Stimulated activated CD4-positive, alpha-beta T cell treated with anti-CD3 and anti-CD28 coated beads, Interleukin-15, amount 100 ng/mL, for 24 hours (primary cell): ENCODE measurements at places on chromosomes 2 and 18.
A peak's percentile ranks its signal among the peaks of the same experiment; 100 is the strongest.

GRCh38 chr18:48825101-48825745, 125.5 kb downstream of the SMAD7 start:
- DNase-seq, result no peak

DNA sequence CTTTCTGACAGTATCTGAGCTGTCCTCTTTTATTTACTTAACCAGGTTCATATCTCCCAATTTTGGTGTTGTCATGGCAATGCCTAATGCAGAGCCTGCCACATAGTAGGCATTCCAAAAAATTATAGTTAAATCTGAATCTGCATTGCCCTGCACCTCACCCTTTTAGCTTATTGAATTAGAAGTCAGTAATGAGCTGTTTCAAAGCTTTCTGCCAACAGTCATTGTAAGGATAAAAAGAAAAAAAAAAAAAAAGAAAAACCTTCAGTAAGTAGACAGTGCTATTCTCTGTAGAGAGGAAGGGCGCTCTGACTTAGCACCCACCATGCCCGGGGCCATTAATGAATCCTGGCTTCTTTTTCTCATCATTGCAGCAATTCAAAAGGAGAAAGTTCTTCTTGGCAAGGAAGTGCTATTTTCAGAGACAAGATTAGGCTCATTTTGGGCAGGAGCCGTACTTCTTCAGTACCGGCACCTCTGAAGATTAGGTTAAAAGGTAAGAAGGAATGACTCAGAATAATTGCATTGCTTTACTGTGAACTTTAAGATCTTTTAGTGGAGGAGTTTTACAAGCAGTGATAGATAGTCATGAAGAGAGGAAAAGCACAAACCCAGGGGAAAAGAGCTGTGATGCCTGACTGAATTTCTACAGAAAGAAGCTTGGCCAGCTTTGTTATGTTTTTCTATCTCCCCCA, 2041.2 kb upstream of the PIK3C3 start:
- no peak for DNase-seq

DNA sequence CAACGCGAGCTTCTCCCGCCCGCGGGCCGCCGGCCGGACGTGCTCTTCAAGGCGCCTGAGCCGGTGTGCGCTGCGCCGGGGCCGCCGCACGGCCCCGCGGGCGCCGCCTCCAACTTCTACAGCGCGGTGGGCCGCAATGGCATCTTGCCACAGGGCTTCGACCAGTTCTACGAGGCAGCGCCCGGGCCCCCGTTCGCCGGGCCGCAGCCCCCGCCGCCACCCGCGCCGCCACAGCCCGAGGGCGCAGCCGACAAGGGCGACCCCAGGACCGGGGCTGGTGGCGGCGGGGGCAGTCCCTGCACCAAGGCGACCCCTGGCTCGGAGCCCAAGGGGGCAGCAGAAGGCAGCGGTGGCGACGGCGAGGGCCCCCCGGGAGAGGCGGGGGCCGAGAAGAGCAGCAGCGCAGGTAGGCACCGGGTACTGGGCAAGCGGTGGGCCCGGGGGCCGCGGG, 676 bp downstream of the HOXD11 start:
- no peak for DNase-seq

- no peak for DNase-seq
These were observed 24.5 kb upstream of the SMAD7 start for GRCh38 chr18:48975120-48975816.

DNA sequence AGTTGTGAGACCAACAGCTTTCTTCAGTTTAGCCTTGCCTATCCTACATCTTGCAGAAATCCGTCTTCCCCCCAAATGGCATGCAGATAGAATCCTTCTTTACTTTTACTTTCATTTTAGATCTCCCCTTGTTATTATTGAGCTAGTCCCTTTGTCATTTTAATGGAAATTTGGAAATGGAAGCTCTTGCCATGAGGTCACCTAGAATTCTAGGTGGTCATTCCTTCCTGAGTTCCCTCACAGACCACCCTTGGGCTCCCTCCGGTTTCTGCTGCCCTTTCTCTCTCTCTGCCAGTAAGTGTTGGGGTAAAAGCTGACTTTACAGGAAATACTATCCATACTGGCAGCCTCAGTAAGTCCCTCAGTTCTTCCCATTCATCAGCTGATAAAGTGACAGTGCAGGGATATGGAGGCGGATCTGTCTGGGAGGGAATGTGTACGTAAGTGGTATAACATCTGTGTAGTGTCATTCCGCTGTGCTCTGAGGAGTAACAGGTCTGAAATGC, 30.2 kb downstream of the ARHGAP25 start:
- no peak for DNase-seq

DNA sequence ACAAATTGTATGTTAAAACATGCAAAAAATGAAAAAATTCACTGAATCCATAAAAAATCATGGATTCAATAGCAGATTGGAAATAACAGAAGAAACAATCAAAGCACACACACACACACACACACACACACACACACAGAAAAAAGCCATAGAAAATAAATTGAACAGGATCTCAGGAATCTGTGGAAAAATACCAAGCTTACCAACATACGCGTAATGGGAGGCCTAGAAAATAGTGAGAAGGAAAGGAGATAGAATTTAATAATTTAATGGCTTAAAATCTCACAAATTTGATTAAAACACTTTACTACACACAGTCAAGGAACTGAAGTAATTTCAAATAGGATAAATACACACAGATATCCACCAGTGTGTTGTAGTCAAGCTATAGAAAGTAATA, 1671.5 kb upstream of the PIK3C3 start:
- DNase-seq, result no peak

DNA sequence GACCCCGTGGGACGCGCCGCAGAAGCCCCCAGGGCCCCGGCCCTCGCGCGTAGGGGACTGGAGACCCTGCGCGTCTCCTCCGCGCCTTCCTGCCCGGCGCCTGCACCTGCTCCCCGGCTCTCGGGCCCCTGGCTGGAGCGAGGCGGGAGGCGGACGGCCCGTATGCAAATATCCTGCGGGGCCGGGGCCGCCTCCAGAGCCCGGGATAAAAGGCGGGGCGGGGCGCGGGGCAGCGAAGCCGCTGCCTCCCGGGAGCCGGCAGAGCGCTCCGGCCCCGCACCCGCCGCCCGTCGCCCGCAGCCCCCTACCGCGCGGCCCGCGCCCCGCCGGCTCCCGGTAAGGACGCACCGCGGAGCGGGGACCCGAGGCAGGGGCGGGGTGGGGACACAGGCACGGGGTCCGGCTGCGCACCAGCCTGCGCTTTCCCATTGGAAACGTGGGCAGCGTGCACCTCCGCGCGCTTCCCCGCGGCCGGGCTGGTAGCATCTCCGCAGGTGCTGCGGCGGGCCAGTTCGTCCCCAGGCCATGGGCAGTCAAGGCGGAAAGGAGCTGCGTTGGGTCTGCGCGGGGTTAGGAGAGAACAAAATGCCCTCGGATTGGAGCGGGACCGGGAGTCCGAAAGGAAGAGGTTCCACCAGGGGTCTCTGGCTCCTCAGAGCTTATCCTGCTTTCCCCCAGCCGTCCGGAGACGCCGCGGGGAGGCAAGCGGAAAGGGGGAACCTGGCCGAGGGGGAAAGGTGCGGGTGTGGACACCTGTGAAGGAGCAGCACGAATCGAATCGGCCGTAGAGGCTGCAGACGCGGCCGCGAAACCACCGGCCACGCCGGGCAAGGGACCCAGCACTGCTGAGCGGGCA, at the start of gene ATP6V1C2:
ATP6V1C2 (plus strand) TSS at position 235 of the 856 bp plus-strand sequence. CDS start 1,220 bp downstream, outside the sequence.
- peak; percentile 53 for DNase-seq

DNA sequence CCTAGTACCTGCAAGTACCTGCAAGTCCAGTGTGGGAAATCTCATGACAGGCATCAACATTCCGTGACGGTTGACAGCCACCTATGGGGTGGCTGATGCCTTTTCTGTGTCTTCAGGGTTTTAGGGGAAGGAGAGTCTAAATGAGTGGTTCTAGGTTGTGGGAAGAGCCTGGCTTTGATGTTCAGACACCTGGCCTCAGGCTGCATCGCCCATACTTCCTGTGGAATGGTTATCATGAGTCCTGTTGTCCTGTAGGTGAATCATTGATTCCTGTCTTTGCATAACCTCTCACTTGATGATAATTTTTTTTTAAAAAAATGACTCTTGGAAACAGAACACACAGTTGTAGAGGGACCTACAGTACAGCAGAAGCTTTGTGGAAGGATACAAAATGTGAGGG, 108.9 kb downstream of the NEDD4L start:
- no peak for DNase-seq

GRCh38 chr2:26609839-26610277, 31.3 kb downstream of the CIB4 start:
- peak; percentile 15 for DNase-seq

DNA sequence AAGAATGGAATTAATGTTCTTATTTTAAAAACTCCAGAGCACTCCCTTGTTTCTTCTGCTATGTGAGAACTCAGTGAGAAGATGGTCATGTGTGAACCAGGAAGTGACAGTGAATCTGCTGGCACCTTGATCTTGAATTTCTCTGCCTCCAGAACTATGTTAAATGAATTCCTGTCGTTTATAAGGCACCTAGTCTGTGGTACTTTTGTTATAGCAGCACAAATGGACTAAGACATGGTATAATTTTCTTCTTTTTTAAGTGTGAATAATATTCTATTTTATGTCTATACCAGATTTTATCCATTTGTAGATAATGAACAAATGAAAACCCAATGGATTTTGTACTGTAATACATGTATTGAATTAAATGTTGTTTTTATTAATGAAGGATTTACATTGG, 601.9 kb upstream of the REG3G start:
- DNase-seq, result no peak

DNA sequence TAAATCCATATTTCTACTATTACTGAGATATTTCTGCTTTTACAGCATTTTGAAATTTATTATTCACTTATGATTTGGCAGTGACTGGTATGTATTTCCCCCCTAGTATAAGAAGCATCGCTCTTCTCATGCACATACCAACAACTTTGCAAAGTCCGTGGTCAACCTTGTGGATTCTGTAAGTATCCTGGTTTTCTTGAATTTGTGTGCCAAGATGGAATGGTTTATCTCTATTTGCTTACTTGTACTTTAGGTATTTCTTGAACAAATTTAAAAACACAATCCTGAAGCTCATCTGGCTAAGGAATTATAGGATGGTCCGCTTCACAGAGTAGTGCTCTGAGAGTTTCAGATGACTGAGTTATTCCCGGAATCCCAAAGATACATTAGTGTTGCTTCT, 85.0 kb upstream of the FAM237A start:
- no peak for DNase-seq

DNA sequence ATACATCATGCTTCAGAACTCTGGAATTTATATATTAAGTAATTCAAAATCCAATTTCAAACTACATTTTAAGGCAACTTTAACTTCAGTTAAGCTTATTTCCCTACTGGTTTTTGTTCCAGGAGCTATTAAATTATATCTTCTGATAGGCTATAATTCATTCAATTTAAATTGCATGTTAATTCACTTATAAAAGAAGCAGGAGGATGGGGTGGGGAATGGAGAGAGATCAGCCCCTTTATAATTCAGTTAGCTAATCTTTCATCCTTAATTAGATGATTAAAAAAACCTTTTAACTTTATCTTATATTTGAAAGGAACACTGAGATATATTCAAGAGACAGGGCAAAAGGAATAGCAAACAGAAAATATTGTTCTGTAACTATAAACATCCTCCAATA, 86.8 kb downstream of the AKAIN1 start:
- DNase-seq, result no peak

GRCh38 chr2:112150851-112151250, 12.7 kb downstream of the FBLN7 start:
- DNase-seq, result no peak

DNA sequence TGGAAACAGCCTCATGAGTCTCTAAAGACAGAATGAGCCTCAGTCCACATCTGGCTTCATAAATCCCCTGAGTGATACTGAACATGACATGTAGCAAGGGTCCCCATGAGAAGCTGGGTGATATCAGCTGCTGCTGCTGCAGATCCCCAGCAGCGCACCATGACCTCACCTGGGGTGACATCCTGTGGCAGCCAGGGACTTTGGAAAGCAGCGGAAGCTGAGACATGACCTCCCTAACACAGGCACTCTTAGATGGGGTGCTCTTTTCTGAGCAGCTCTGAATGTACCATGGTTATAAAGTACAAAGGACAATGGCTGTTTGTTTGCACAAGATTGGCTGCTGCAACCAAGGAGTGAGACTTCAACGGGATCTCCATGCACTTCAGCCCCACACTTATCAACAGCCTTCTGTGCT, 74.7 kb upstream of the TMEM200C start:
- no peak for DNase-seq

GRCh38 chr2:78644854-78645253, 380.6 kb upstream of the REG3G start:
- no peak for DNase-seq

DNA sequence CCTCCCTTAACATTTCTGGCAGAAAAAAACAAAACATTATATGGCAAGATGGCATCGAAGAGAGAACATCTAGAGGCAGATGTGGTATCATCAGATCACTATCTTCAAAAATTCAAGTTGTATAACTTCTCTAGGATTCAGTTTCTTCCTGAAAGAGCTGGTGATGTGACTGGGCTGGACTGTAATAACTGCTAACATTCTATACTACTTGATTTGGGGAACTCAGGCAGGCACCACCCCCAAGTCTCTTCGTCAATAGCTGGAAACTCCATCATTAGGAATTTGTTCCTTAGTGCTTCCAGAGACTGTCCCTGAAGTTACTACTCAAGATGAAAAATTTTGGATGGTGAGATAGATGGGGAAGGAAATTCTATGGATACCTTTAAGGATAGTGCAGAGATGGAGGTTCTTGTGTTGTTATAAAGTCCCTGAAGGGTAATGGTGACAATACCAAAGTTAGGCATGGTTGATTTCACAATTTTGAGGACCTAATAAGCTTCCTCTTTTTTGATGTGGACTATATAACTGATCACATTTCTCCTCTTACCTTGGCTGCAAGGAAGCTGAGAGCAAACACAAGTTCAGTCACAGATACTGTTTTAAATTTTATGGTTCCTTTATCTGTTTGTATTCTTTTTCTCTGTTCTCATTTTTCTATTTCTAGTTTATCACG, 59.1 kb upstream of the PGAP1 start:
- no peak for DNase-seq

GRCh38 chr18:22698711-22699110, 234.4 kb upstream of the RBBP8 start:
- DNase-seq, result no peak

DNA sequence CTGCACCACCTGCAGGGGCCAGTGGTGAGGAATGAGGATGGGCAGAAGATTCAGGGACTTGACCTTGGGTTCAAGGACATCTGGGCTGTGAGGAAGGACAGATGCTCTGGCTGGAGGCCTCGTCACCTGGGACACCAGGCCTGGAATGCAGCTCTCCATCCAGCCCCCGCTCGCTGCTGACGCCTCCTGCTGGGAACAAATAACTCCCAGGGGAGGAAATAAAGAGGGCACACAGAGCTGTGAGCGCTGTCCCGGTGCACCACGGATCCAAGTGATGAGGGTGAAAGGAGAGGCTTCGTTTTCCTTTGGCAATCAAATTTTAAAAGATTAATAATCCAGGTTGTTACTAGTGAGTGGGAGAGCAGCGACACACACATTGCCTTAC, 368.0 kb upstream of the MYT1L start:
- DNase-seq, result no peak

GRCh38 chr2:237501892-237502513, 15.0 kb downstream of the MLPH start:
- DNase-seq, result no peak

- DNase-seq, result no peak
These were observed 50.0 kb downstream of the XRCC5 start for GRCh38 chr2:216159144-216159543.
